Fibroblast of lung (primary cell): ENCODE measurements at places on chromosomes 5 and 9. TPM values are rescaled to one million over a fixed set of nuclear protein-coding genes. Genes with fewer than 3 reads are reported as not detected.

- no peaks in the 10 kb centered on the region for H3K36me3 ChIP-seq
- H3K4me1 ChIP-seq, result no peaks in the 10 kb centered on the region
- H3K4me3 ChIP-seq, result no peak overlapping the region
- no peak overlapping the region for H3K27ac ChIP-seq
- DNase-seq, result no peak
- H3K27me3 ChIP-seq, result no peaks in the 10 kb centered on the region
Observed at GRCh38 chr5:102781786-102782185, 26.7 kb downstream of the PAM start.

DNA sequence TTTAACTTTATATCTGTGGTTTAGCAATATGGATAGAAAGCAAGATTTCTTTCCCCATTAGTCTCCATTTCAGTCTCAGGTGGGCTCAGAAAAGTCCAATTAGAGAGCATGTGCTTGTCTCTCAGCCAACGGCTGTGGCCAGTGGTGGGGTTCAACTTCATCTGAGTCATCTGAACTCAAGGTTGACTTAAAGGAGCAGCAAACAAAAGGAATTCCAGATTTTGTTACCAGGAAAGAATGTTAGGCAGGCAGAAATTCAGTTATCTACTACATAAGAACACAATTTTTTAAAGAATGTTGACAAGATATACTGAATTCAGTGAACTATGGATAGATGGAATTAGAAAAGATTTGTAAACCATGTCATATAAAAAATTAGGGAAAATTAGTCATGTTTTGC is 784.1 kb downstream of the MAT2B start:
- H3K27me3 ChIP-seq, result no peaks in the 10 kb centered on the region
- no peak overlapping the region for H3K4me3 ChIP-seq
- H3K4me1 ChIP-seq, result no peaks in the 10 kb centered on the region
- H3K36me3 ChIP-seq, result no peaks in the 10 kb centered on the region
- DNase-seq, result no peak
- no peak overlapping the region for H3K27ac ChIP-seq

The TAL2 gene
- 0.17 TPM in 1 of 2 replicates, not detected in the other for total RNA-seq

DNA sequence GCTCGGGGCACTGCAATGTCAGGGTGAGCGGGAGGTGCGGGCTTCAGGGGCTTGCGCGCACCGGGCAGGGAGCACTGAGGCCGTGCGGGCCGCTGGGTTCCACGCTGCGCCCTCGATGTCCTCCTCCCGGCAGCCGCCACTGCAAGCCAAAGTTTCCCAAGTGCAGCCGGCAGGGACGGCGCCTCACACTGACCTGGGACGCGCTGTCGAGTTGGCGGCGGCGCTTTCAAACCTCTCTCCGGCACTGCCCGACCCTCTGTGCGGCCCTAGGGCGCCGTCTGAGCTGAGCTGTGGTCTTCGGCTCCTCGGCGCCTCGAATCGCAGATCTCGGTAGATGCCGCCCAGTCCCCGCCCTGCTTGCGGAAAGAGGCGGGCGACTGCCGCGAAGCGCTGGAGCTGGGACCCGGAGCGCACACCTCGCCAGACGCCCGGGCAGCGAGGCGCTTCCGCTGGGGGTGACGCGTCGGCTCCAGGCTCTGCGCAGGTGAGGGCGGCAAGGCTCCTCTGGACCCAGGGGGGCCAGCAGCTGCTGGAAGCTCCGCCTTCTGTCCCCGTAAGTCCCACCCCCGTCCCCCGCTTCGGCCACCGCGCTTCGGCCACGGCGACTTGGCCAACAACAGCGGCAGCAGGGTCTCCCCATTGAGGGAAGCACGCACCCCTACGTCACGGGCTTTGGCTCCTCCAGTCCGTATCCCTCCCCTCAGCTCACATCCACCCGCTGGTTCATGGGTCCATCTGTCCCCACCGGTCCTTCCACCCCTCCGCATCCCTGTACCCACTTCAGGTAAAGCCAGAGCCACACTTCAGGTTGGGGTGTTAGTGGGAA is at the start of gene ANKRD34B:
Gene ANKRD34B, minus strand, starts transcription at position 320 of the 826 bp plus-strand sequence. CDS start 10,261 bp downstream, outside the sequence.
- peak within 1 kb of the TSS; percentile 34 for H3K4me3 ChIP-seq
- DNase-seq, result no peak
- no peaks in the 10 kb centered on the region for H3K4me1 ChIP-seq
- no peak within 1 kb of the TSS for H3K27ac ChIP-seq
- H3K36me3 ChIP-seq, result no peaks in the 10 kb centered on the region

The DMRT2 gene
- total RNA-seq, result not detected in 2 replicates

The CTNND2 gene
- not detected in 2 replicates for total RNA-seq

GRCh38 chr5:22319798-22320197 is 533.3 kb downstream of the CDH12 start:
- no peaks in the 10 kb centered on the region for H3K4me1 ChIP-seq
- no peak overlapping the region for H3K4me3 ChIP-seq
- no peaks in the 10 kb centered on the region for H3K36me3 ChIP-seq
- no peak overlapping the region for H3K27ac ChIP-seq
- H3K27me3 ChIP-seq, result no peaks in the 10 kb centered on the region

DNA sequence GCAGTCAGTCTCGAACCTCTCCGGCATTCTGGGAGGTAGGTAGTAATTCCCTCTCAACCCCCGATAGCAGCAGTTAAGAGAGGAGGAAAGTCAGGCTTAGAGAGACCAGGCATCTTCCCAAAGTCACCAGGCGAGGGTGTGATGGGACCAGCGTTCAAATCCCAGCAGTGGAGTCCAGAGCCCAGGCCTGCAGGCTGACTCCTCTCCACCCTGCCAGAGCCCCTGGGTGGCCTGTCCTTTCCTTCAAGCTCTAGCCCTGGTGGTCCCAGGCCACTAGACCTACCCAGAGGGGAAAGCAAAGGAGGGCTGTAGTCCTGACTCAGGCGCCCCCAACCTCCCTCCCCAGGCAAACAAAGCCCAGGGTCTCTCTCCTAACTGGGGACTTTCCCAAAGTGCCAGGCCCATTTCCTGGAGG is 4.2 kb upstream of the NR5A1 start:
- DNase-seq, result no peak
- no peak overlapping the region for H3K27ac ChIP-seq
- peaks cover 19% of the 10 kb centered on the region for H3K27me3 ChIP-seq
- no peaks in the 10 kb centered on the region for H3K36me3 ChIP-seq
- no peaks in the 10 kb centered on the region for H3K4me1 ChIP-seq

The SPATA31A3 gene
- not detected in 2 replicates for total RNA-seq

The SNCAIP gene
- total RNA-seq, result 4.1 and 5.1 TPM in 2 replicates

GRCh38 chr5:95620030-95620869 is at the start of gene GPR150:
TSS of gene GPR150 (plus strand) at chr5:95620087. CDS start at chr5:95620276, 189 bp downstream.
- no peaks in the 10 kb centered on the region for H3K27me3 ChIP-seq
- H3K36me3 ChIP-seq, result no peaks in the 10 kb centered on the region
- DNase-seq, result peak; percentile 50
- no peak within 1 kb of the TSS for H3K27ac ChIP-seq
- H3K4me3 ChIP-seq, result peak within 1 kb of the TSS; percentile 45

DNA sequence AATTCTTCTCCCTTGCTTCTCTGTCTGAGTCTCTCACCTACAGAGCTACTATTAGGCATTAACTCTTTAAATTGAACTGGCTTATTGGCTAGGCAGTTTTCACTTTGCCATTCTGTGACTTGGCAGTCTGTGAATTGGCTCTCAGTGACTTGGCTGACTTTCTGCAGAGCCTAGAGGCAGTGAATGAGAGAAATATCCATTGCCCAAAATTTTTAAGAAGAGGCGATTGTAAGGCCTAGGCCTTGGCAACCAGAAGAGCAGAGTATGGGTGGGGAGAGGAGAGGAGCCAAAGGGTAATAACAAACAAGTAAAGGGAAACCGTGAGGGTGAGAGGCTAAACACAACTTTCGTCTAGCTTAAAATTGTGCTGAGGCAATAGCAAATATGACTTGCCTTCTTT is 176.7 kb downstream of the PRR16 start:
- no peak for DNase-seq
- no peak overlapping the region for H3K27ac ChIP-seq
- H3K36me3 ChIP-seq, result no peaks in the 10 kb centered on the region
- no peak overlapping the region for H3K4me3 ChIP-seq
- no peaks in the 10 kb centered on the region for H3K27me3 ChIP-seq

- peaks cover 2% of the 10 kb centered on the region for H3K36me3 ChIP-seq
- peaks cover 2% of the 10 kb centered on the region for H3K4me1 ChIP-seq
- no peak overlapping the region for H3K4me3 ChIP-seq
- no peak overlapping the region for H3K27ac ChIP-seq
- no peak for DNase-seq
Observed at GRCh38 chr5:112787896-112788295, 50.2 kb downstream of the APC start.

- no peak overlapping the region for H3K27ac ChIP-seq
- peaks cover 2% of the 10 kb centered on the region for H3K27me3 ChIP-seq
- no peak overlapping the region for H3K4me3 ChIP-seq
- H3K36me3 ChIP-seq, result no peaks in the 10 kb centered on the region
- no peak for DNase-seq
Observed at GRCh38 chr9:129525656-129526196, 95.2 kb downstream of the C9orf50 start.

- no peaks in the 10 kb centered on the region for H3K27me3 ChIP-seq
- H3K36me3 ChIP-seq, result no peaks in the 10 kb centered on the region
- no peak for DNase-seq
Observed at GRCh38 chr9:77933019-77933418, 98.6 kb downstream of the GNAQ start.

The PCDHGA3 gene
- 1.5 and 2.8 TPM in 2 replicates for total RNA-seq

The SHOC1 gene
- total RNA-seq, result under 0.01 TPM in 2 replicates

DNA sequence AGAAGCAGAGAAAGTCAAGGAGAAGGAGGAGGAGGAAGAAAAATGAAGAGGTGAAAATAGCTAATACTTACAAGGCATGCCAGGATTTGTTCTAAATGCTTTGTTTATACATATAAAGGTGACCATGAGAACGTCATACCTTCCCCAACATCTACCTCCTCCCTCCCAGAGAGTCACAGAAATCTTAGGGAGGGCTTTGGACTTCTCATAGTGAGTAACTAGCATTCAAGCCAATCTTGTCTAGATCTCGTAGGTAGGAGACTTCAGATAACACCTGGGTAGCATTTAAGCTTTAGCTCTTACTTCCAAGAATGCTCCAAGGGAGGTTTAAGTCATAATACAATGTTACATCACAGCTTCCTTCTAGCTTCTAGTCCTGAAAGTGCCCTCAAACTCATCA is 36.5 kb upstream of the GPBP1 start:
- H3K36me3 ChIP-seq, result no peaks in the 10 kb centered on the region
- no peak for DNase-seq
- no peak overlapping the region for H3K4me3 ChIP-seq
- no peaks in the 10 kb centered on the region for H3K4me1 ChIP-seq

DNA sequence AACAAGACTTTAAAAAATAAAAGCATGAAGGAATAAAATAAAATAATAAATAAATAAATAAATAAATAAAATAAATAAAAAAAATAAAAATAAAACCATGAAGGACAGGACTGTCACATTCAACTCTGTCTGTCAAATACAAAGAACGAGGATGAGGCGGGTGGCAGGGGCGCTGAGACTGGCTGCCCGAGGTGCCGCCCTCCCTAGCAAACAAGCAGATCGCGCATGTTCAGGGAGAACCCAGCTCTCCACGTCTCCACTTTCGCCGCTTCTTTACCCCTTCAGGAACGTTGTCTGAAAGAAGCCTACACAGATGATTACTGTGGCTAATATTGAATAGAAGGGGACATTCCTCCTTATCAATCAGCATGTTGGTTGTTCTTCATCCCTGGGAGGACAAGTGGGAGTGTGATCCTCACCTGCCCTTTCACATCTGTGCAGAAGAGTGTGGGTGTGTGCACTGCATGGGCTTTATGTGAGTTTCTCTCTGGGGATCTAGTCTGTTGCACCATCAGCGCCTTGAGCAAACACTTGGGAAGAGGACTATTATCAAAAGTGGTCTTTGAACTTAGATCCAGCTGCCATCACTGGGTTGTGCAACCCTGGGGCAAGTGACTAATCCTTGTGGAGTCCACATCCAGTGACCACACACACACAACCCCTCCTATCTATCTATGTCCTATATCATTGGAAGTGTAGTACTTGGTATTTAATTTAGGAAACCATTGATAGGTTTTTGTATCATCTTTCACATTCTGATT is 399.2 kb downstream of the IRX2 start:
- no peaks in the 10 kb centered on the region for H3K27me3 ChIP-seq
- no peaks in the 10 kb centered on the region for H3K36me3 ChIP-seq
- DNase-seq, result no peak
- H3K27ac ChIP-seq, result no peak overlapping the region
- no peaks in the 10 kb centered on the region for H3K4me1 ChIP-seq

DNA sequence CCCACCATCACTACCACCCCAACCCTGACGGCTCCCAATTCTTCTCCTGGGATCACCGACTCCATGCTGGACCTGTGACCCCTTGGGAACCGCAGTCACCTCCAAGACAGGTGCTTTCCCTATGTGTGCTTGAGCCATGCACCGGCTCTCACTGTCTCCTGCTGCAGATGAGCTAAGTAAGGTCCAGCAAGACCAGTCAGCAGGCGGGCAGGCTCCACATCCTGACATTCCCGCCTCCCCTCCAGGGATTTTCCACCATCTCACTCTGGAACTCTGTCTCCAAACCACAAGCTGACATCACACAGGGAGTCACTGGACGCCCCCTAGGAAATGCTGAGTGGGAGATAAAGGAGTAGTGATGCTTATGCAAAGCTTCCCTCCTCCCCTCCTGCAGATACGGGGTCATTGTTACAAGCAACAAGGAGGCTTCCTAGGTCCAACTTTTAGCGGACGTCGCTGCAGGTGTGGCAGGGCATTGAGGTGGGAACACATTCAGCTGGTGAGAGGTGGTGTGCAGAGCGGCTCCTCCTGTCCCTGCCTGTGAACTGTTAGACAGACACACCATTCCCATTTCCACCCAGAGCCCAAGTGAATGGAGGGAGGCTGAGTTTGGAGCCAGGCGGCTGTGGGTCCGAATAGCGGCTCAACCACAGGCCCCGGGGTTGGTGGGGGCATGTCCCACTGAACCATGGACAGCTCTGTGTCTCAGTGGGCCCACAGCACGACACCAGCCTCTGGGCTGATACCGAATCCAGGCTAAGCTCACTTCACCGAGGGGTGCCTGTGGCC is 129.2 kb upstream of the PHYKPL start:
- H3K27me3 ChIP-seq, result no peaks in the 10 kb centered on the region
- peak; percentile 13 for DNase-seq
- H3K4me3 ChIP-seq, result no peak overlapping the region
- H3K4me1 ChIP-seq, result no peaks in the 10 kb centered on the region

GRCh38 chr9:128163027-128163515 is 3.0 kb downstream of the BBLN start:
- H3K4me3 ChIP-seq, result no peak overlapping the region
- peaks cover 15% of the 10 kb centered on the region for H3K36me3 ChIP-seq
- no peak overlapping the region for H3K27ac ChIP-seq
- H3K27me3 ChIP-seq, result no peaks in the 10 kb centered on the region
- no peaks in the 10 kb centered on the region for H3K4me1 ChIP-seq

- peaks cover 7% of the 10 kb centered on the region for H3K4me1 ChIP-seq
- H3K27me3 ChIP-seq, result peaks cover 9% of the 10 kb centered on the region
- DNase-seq, result peak; percentile 68
Observed at GRCh38 chr5:78757269-78758053, 108.9 kb upstream of the LHFPL2 start.

- DNase-seq, result peak; percentile 54
- peaks cover 2% of the 10 kb centered on the region for H3K4me1 ChIP-seq
Observed at GRCh38 chr5:17223367-17224185, 6.1 kb downstream of the BASP1 start.
